ENCODE measurements at places on chromosomes 3 and 15.

- ATAC-seq: peak; percentile 35
These were observed at the start of gene ACTRT3 for GRCh38 chr3:169769287-169770181. ACTRT3 (minus strand) TSS chr3:169769561; CDS start chr3:169769520, 41 bp downstream.

GRCh38 chr3:69761896-69762767 lies 22.9 kb downstream of the MITF start:
- ATAC-seq: peak; percentile 27

- peak; percentile 72 for ATAC-seq
These were observed 534.2 kb downstream of the ZIC1 start for GRCh38 chr3:147943265-147943945.

DNA sequence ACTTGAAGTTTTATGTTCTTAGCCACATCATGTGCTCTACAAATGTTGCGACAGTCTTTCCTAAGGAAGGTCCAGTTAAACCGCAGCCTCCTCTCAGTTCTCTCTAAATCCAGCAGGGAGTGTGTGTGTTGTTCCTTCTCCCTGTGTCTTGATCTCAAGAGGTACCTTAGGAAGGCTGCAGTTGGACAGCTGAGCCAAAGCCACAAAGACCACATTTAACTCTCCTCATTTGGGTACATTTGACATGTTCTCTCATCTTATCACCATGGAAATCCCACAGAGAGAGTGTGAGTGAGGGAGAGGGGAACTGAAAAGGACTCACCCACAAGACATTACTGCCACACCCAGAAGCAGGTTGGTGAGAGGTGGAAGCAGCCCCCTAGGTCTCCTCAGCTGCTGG lies 79.5 kb downstream of the CD200R1L start:
- ATAC-seq: peak; percentile 58

- ATAC-seq: no peak
These were observed 1.5 kb downstream of the TPRA1 start for GRCh38 chr3:127588806-127589577.

GRCh38 chr3:143972155-143972504 lies 507 bp downstream of the DIPK2A start:
- peak; percentile 35 for ATAC-seq

- ATAC-seq: peak; percentile 62
These were observed 617.6 kb upstream of the UBE2E2 start for GRCh38 chr3:22585504-22585903.

- ATAC-seq: no peak
These were observed 4.4 kb upstream of the DLG1 start for GRCh38 chr3:197302696-197303341.

Measured in motor neuron (in vitro differentiated cells).